Aorta (tissue), 5 donors: ENCODE measurements at places on chromosomes 2 and 18.

- no peaks in the 10 kb centered on the region for H3K4me1 ChIP-seq
- no peak for DNase-seq
- no peaks in the 10 kb centered on the region for H3K27me3 ChIP-seq
- no peak overlapping the region for H3K4me3 ChIP-seq
- H3K27ac ChIP-seq: no peak overlapping the region
- no peaks in the 10 kb centered on the region for H3K36me3 ChIP-seq
These were observed 73.9 kb upstream of the TAF1B start for GRCh38 chr2:9769171-9770005.

DNA sequence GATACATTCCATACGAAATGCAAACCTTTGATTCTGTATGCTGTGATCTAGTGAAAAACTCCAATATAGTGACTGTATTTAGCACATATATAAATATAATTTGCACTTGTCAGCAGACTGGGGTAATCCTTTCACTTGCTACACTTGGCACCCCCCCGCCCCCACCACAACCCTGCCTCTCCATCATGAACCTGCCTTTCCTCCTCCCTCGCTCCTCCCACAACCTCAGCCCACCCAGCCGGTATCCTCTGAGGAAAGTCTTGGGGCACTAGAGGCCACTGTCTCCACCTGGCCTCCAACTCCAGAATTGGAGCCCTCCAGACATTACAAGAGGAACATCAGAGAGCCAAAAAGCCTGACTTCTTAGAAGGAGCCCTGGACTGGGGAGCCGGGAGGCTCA lies 196.3 kb downstream of the LOXHD1 start:
- H3K4me1 ChIP-seq: no peaks in the 10 kb centered on the region
- H3K36me3 ChIP-seq: no peaks in the 10 kb centered on the region
- DNase-seq: no peak
- H3K4me3 ChIP-seq: no peak overlapping the region
- H3K27me3 ChIP-seq: no peaks in the 10 kb centered on the region

GRCh38 chr18:40108596-40108995 lies 1846.4 kb upstream of the PIK3C3 start:
- H3K27ac ChIP-seq: no peak overlapping the region
- no peak for DNase-seq
- H3K4me3 ChIP-seq: no peak overlapping the region
- H3K4me1 ChIP-seq: no peaks in the 10 kb centered on the region
- H3K36me3 ChIP-seq: no peaks in the 10 kb centered on the region
- H3K27me3 ChIP-seq: no peaks in the 10 kb centered on the region

DNA sequence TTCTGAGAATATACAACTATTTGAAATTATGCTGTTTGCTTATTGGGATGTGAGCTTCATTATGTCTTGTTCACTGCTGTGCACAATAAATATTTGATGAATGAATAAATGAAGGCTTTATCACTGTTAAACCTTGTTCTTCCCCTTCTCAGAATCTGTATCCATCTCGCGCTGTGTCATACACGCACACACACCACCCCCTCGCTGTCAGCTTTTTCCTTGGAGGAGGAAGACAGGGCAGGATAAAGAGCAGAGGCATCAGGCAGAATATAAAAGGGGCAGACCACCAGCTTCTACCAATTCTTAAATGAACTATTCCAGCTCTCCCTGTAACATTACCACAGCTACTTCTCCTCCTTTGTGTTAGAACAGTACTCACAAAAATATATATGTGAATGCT lies 75.0 kb downstream of the CD226 start:
- no peaks in the 10 kb centered on the region for H3K36me3 ChIP-seq
- no peak overlapping the region for H3K4me3 ChIP-seq
- no peaks in the 10 kb centered on the region for H3K27me3 ChIP-seq
- H3K4me1 ChIP-seq: no peaks in the 10 kb centered on the region
